ENCODE measurements at places on chromosomes 3 and 15.

GRCh38 chr3:197343111-197343510 is 44.7 kb upstream of the DLG1 start:
- DNase-seq = no peak

- DNase-seq = no peak
Measured at GRCh38 chr15:94282269-94283250, 51.2 kb downstream of the MCTP2 start.

DNA sequence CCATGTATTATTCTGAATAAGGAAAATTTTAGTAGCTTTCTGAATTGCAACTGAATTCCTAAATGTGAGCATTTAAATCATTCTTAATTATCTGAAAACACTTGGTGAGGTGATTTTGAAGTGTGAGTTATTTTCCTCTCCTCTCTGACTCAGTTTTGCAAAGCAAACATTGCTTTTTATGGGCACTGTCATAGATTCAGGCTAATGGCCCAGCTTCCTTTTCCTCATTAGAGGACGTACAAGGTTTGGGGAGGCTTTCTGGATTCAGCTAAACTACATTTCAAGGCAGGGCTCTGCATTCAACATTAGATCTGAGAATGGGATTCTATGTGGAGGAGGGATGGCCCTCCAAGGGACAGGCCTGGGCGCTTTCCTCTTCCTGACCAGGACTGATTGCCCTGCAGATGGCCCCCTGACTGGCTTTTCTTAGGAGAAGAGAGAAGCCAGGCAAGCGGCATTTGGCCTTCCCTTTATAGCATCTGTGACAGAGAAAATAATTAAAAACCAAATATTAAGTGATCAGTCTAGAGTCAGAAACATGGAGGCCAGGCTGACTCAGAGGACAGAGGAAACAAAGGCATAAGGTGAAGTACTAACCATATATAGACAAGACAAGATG is 53.0 kb upstream of the STXBP5L start:
- DNase-seq = no peak

GRCh38 chr3:143445118-143445517 is 325.5 kb downstream of the CHST2 start:
- DNase-seq = no peak

GRCh38 chr3:16013568-16013967 is 160.9 kb upstream of the GALNT15 start:
- no peak for DNase-seq

GRCh38 chr3:136193278-136194054 is 2.7 kb downstream of the MSL2 start:
- no peak for DNase-seq

- DNase-seq = no peak
Measured at GRCh38 chr15:34841262-34841725, 45.9 kb upstream of the ACTC1 start.

DNA sequence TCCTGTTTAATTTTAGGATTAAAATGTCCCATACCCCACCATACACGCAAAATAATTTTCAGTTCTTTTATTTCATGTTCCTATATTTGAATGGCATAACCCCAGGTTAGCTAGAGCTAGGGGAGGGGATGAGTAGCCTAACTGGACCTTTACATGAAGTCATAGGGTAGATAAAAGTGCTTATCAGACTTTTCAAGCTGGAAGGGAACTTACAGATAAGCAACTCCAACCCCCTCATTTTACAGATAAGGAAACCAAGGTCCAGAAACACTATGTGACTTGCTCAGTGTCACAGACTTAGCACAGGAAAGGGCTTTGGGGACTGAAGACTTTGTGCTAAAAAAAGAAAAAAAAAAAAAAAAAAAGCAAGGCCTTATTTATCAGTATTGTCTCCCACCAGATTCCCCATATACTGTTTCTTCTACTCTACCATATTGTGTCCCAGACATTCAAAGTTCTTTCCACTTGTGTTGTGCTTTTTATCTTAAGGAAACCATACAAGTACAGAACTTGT is 10.6 kb upstream of the TNIK start:
- DNase-seq = no peak

DNA sequence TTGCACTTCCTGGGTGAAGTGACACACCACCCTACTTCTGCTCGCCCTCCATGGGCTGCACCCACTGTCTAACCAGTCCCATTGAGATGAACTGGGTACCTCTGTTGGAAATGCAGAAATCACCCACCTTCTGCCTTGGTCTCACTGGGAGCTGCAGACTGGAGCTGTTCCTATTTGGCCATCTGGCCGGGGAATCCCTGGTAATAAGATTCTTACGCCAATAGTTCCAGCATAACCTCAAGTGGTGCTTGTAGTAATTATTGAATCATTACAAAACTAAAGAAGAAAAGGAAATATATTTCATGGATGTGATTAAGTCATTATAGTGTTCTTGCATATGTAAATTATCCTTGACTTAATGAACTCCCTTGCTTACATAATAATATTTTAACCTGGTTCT is 841.9 kb downstream of the CADM2 start:
- DNase-seq = no peak

- DNase-seq = no peak
Measured at GRCh38 chr3:125220183-125220582, 7.6 kb upstream of the SLC12A8 start.

DNA sequence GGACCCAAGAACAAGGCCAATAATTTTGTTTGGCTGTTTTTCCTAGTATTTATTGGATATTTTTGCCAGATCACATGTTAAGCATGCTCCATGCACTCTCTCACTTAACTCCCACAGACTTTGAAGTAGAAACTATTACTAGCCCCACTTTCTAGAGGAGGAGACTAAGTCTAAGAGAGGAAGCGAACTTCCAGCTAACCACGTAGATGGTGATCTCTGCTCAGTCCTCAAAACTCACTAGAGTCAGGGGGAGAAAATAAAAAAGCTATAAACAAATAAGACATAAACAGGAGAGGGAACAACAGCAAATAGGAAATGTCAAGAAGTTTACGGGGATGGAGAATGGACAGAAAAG is 481.0 kb upstream of the PROK2 start:
- DNase-seq = no peak

- no peak for DNase-seq
Measured at GRCh38 chr3:37770938-37771918, 90.5 kb upstream of the CTDSPL start.

GRCh38 chr3:110758208-110758607 is 313.4 kb upstream of the NECTIN3 start:
- no peak for DNase-seq

- DNase-seq = no peak
Measured at GRCh38 chr15:100684591-100684990, 82.2 kb downstream of the ASB7 start.
